ENCODE measurements at places on chromosomes 12 and 14.

- no peaks in the 10 kb centered on the region for H3K4me1 ChIP-seq
- peaks cover 21% of the 10 kb centered on the region for H3K36me3 ChIP-seq
- no peak overlapping the region for H3K27ac ChIP-seq
- no peak for DNase-seq
- H3K4me3 ChIP-seq, result no peak overlapping the region
- H3K27me3 ChIP-seq, result no peaks in the 10 kb centered on the region
These were observed 59.5 kb downstream of the VEZT start for GRCh38 chr12:95277139-95277538.

GRCh38 chr12:116358893-116359761 is 81.6 kb upstream of the MED13L start:
- H3K36me3 ChIP-seq, result peaks cover 7% of the 10 kb centered on the region
- no peaks in the 10 kb centered on the region for H3K27me3 ChIP-seq
- DNase-seq, result peak; percentile 48
- H3K27ac ChIP-seq, result peak overlapping the region; percentile 56
- H3K4me3 ChIP-seq, result peak overlapping the region; percentile 59

DNA sequence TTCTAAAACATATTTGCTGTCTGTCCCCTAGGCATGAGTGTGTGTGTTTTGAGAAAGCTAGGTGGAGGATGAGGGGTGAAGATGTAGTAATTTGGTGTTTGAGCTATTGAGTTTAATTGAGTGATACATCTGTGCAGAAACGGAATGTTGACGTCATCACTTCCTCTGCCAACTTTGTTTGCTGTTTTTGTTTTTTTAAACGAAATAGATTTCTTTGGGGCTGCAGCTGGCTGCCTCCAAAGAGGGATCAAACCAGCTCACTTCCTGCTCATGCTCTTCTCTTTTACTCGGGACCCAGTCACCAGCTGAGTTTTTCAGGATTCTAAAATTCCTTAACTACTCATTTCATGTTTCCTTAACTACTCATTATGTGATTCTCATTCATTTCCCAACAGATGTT is 19.5 kb upstream of the CRACR2A start:
- no peaks in the 10 kb centered on the region for H3K36me3 ChIP-seq
- no peak overlapping the region for H3K27ac ChIP-seq
- H3K4me1 ChIP-seq, result no peaks in the 10 kb centered on the region
- H3K4me3 ChIP-seq, result no peak overlapping the region

GRCh38 chr12:105803292-105803691 is 335.5 kb downstream of the NUAK1 start:
- no peaks in the 10 kb centered on the region for H3K4me1 ChIP-seq
- H3K27ac ChIP-seq, result no peak overlapping the region
- no peaks in the 10 kb centered on the region for H3K27me3 ChIP-seq
- no peak for DNase-seq

DNA sequence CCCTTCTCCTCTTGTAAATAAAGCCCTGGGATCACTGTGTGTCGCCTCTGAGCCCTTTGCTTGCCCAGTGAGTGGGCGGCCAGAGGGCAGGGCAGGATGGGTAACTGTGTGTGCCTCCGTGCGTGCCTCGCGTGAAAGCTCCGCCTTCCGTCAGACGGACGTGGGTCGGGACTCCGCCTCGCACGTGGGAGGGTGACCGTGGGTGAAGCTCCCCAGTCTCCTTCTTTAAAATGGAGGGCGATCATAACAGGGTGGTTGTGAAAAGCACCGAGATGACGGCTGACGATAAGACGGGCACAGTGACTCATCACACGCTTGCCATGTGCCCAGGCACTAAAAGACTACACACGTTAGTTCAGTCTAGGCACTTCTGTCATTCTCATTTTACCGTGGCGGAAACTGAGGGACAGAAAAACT is 9.2 kb downstream of the PHB2 start:
- H3K36me3 ChIP-seq, result peaks cover 61% of the 10 kb centered on the region
- peak overlapping the region; percentile 98 for H3K4me3 ChIP-seq
- no peak for DNase-seq
- H3K27ac ChIP-seq, result peak overlapping the region; percentile 99

DNA sequence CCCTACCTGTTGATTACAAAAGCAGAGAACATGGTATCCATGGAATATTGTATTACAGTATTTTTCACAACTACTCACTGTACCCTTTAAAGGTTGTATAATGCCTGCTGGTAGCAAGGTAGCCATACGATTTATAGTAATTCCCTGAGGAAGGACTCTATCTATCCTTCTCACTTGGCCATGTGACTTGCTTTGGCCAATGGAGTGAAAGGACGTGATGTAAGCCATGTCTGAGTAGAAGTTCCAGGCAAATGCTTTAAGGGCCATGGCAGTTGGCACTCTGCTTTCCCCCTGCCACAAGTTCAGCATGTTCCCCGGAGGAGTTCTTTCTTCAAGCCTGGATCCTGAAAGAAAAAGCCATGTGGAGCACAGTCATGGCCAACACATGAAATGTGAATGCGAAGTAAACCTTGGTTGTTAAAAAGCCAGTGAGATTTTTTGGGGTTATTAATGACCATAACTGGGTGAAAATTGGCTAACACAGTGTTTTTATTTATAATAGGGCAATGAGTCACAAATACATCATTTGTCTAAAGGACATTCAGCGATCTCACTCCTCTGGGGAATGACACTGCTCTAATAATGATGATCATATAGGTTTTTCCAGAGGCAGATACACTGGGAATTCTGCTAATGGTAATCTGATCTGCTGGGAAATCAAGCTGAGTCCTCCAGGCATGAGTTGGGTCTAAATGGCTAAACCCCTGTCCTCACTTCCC is 67.4 kb upstream of the SLC38A2 start:
- DNase-seq, result no peak
- H3K27me3 ChIP-seq, result no peaks in the 10 kb centered on the region
- H3K4me1 ChIP-seq, result peaks cover 3% of the 10 kb centered on the region
- no peaks in the 10 kb centered on the region for H3K36me3 ChIP-seq
- no peak overlapping the region for H3K4me3 ChIP-seq
